ENCODE measurements at places on chromosomes 2 and 18.

DNA sequence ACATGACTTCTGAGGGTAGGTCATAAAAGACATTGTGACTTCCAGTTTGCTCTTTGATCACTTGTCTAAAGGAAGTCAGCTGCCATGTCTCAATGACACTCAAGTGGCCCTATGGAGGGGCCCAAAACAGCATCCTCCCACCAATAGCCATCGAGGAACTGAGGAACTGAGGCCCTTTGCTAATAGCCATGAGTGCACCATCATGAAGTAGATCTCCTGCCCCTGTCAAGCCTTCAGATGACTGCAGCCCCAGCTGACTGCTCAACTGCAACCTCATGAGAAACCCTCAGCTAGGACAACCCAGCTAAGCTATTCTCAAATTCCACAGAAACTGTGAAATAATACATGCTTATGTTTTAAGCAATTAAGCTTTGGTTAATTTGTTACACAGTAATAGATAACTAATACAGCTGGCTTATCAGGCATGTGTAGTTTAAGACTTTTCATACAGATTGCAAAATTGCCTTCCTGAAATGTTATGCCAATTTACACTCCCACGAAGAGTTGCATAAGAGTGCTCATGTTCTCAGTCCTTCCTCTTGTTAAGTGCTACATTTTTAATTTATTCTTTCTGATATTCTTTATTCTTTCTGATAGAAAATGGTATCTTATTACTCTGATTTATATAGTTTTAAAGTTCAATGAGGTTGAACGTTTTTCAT lies 105.6 kb upstream of the NDUFV2 start:
- H3K36me3 ChIP-seq, result no peaks in the 10 kb centered on the region
- peaks cover 20% of the 10 kb centered on the region for H3K27me3 ChIP-seq
- H3K4me3 ChIP-seq, result no peak overlapping the region
- H3K27ac ChIP-seq, result no peak overlapping the region
- DNase-seq, result no peak
- H3K4me1 ChIP-seq, result peaks cover 8% of the 10 kb centered on the region

- H3K27me3 ChIP-seq, result no peaks in the 10 kb centered on the region
- H3K4me1 ChIP-seq, result no peaks in the 10 kb centered on the region
- no peaks in the 10 kb centered on the region for H3K36me3 ChIP-seq
- H3K27ac ChIP-seq, result no peak overlapping the region
These were observed 127.5 kb downstream of the NCK2 start for GRCh38 chr2:105872142-105872728.

GRCh38 chr18:3379685-3380084 lies 70.3 kb upstream of the TGIF1 start:
- no peak overlapping the region for H3K4me3 ChIP-seq
- H3K27ac ChIP-seq, result no peak overlapping the region
- no peaks in the 10 kb centered on the region for H3K27me3 ChIP-seq
- H3K4me1 ChIP-seq, result no peaks in the 10 kb centered on the region

GRCh38 chr2:211545582-211545981 lies 989.2 kb downstream of the CPS1 start:
- no peak for DNase-seq

DNA sequence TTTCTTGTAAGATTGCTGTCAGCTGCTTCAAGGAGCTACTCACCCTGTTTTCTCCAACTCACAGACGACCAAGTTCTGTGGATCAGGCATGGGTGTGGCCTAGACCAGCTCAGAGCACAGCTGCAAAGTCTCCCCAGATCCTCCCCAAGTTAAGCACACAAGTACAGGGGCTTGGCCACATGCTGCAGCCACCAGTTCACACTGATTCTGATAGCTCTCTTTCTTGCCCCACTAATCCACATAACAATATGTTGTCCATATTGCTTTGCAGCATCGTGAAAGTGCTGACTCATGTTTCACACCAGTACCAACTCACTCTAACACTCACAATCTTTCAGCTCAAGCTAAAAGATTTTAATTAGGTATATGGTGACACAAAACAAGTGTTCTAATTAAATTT lies 437.0 kb downstream of the PARD3B start:
- H3K4me1 ChIP-seq, result no peaks in the 10 kb centered on the region
- no peak overlapping the region for H3K27ac ChIP-seq
- H3K4me3 ChIP-seq, result no peak overlapping the region
- no peaks in the 10 kb centered on the region for H3K27me3 ChIP-seq

- no peak for DNase-seq
- peaks cover 15% of the 10 kb centered on the region for H3K4me1 ChIP-seq
- H3K27me3 ChIP-seq, result no peaks in the 10 kb centered on the region
- no peaks in the 10 kb centered on the region for H3K36me3 ChIP-seq
These were observed 1.5 kb upstream of the PCBP1 start for GRCh38 chr2:70085711-70086277.

GRCh38 chr2:82959727-82960126 lies 1499.4 kb downstream of the SUCLG1 start:
- H3K4me1 ChIP-seq, result no peaks in the 10 kb centered on the region
- no peak overlapping the region for H3K4me3 ChIP-seq
- H3K27me3 ChIP-seq, result no peaks in the 10 kb centered on the region
- no peak overlapping the region for H3K27ac ChIP-seq

- no peak overlapping the region for H3K4me3 ChIP-seq
- DNase-seq, result no peak
- no peaks in the 10 kb centered on the region for H3K27me3 ChIP-seq
- no peaks in the 10 kb centered on the region for H3K4me1 ChIP-seq
- H3K27ac ChIP-seq, result no peak overlapping the region
These were observed 511.9 kb upstream of the TNP1 start for GRCh38 chr2:217371781-217372213.

- H3K4me1 ChIP-seq, result no peaks in the 10 kb centered on the region
- no peak for DNase-seq
- H3K4me3 ChIP-seq, result no peak overlapping the region
- peaks cover 43% of the 10 kb centered on the region for H3K27me3 ChIP-seq
These were observed 159.5 kb upstream of the ZNF516 start for GRCh38 chr18:76654577-76654976.

GRCh38 chr2:108971661-108972566 lies 17.1 kb downstream of the EDAR start:
- H3K4me1 ChIP-seq, result no peaks in the 10 kb centered on the region
- H3K4me3 ChIP-seq, result no peak overlapping the region

DNA sequence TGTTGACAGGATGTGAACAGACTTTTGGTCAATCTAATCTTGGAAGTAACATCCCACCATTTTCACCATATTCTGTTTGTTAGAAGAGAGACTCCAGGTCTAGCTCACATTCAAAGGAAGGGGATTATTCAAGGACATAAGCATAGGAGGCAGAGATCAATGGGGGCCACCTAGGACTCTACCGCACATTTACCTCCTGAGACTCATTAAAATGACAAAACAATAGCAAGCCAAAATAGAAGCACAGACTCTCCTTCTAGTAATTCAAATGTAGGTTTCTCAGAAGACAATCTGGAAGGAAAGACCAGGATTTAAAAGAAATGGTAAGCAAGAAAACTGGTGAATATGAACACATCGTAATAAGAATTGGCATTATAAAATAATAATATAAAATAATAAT lies 156.4 kb upstream of the KYNU start:
- no peak for DNase-seq
- no peaks in the 10 kb centered on the region for H3K36me3 ChIP-seq
- H3K4me1 ChIP-seq, result no peaks in the 10 kb centered on the region
- H3K27me3 ChIP-seq, result no peaks in the 10 kb centered on the region
- H3K4me3 ChIP-seq, result no peak overlapping the region

DNA sequence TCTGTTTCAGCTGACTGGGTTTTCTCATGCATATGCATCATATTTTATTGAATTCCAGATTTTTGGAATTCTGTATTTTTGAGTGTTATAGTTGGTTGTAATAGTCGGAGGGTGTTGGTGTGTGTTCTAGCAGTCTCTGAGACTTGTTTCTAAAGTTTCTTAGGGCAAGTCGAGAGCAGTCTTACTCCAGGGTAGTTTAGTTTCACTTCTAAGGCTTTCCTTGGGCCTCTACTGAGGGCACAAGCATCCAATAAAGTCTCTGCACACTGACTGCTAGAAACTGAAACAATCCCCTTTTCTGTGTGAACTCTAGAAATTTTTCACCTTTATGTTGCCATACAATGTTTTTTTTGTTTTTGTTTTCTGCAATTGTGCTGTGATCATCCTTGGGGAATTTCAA lies 663.7 kb upstream of the LRATD1 start:
- H3K4me1 ChIP-seq, result no peaks in the 10 kb centered on the region
- no peak overlapping the region for H3K27ac ChIP-seq
- no peak overlapping the region for H3K4me3 ChIP-seq
- DNase-seq, result no peak
- H3K36me3 ChIP-seq, result no peaks in the 10 kb centered on the region

DNA sequence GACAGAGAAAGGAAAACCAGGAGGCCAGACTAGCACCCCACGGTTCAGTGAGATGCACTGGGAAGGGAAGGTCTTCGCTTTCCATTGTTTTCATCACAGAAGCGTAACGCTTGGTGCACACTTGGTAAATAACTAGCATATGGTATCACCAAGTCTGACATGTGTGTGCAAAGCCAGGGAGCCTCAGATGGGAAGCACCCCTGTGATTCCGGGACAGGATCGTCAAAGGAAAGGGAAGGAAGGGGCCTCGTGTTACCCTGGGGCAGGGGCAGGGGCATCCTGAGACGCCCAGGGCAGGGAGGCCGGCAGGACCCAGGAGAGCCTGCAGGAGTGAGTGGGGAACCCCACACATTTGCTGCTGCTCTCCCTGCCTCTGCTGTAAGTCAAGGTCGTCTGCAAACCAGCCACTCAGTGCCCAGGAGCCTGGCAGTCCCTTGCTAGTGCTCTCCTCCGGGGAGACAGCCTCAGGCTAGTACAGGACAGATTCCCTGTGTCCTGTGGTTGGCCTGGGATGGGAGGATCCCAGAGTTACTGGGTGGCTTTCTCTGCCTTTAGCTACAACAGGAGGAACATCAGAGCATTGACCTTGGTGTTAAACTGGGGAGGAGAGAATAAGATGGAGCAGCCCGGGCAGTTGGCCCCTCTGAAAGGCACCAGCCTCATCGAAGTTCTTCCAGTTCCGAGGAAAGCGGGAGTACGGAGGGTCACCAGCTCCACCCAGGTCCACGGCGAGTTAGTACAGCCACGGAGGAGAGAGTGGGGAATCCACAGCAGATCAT lies 192.5 kb downstream of the NDUFA10 start:
- H3K36me3 ChIP-seq, result no peaks in the 10 kb centered on the region
- H3K4me1 ChIP-seq, result no peaks in the 10 kb centered on the region
- H3K27me3 ChIP-seq, result peaks cover 6% of the 10 kb centered on the region
- no peak for DNase-seq

GRCh38 chr2:59779571-59779970 lies 773.9 kb downstream of the BCL11A start:
- H3K4me3 ChIP-seq, result no peak overlapping the region
- DNase-seq, result no peak
- no peaks in the 10 kb centered on the region for H3K36me3 ChIP-seq
- H3K27me3 ChIP-seq, result no peaks in the 10 kb centered on the region
- H3K4me1 ChIP-seq, result no peaks in the 10 kb centered on the region

GRCh38 chr2:38584881-38585280 lies 17.8 kb downstream of the HNRNPLL start:
- no peaks in the 10 kb centered on the region for H3K27me3 ChIP-seq
- peaks cover 7% of the 10 kb centered on the region for H3K4me1 ChIP-seq
- H3K4me3 ChIP-seq, result no peak overlapping the region

- no peak for DNase-seq
- no peaks in the 10 kb centered on the region for H3K27me3 ChIP-seq
- no peak overlapping the region for H3K4me3 ChIP-seq
- no peaks in the 10 kb centered on the region for H3K36me3 ChIP-seq
- no peaks in the 10 kb centered on the region for H3K4me1 ChIP-seq
- H3K27ac ChIP-seq, result no peak overlapping the region
These were observed 609.0 kb downstream of the IRS1 start for GRCh38 chr2:226190479-226191252.

DNA sequence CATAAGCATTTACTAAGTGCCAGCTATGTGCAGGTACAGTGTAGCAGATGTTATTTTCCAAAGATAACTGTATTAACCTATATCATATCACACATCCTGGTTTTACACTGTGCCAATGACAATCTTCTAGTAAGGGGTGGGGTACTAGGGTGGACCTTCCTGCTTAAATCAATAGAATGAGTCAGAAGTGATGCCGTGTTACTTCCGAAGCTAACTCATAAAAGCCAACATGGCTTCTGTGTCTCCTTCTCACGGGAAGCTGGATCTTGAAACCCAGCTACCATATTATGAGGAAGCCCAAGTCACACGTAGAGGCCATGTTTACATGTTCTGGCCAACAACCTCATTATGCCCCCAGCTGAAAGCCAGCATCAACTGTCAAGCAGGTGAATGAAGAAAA lies 59.1 kb downstream of the MRPL33 start:
- no peak overlapping the region for H3K4me3 ChIP-seq
- no peak overlapping the region for H3K27ac ChIP-seq
- no peaks in the 10 kb centered on the region for H3K36me3 ChIP-seq
- DNase-seq, result no peak
- H3K27me3 ChIP-seq, result no peaks in the 10 kb centered on the region

GRCh38 chr2:179512281-179513035 lies 247.8 kb upstream of the SESTD1 start:
- H3K27me3 ChIP-seq, result no peaks in the 10 kb centered on the region
- H3K4me1 ChIP-seq, result no peaks in the 10 kb centered on the region
- no peaks in the 10 kb centered on the region for H3K36me3 ChIP-seq
- H3K4me3 ChIP-seq, result no peak overlapping the region
- no peak overlapping the region for H3K27ac ChIP-seq
- DNase-seq, result no peak

DNA sequence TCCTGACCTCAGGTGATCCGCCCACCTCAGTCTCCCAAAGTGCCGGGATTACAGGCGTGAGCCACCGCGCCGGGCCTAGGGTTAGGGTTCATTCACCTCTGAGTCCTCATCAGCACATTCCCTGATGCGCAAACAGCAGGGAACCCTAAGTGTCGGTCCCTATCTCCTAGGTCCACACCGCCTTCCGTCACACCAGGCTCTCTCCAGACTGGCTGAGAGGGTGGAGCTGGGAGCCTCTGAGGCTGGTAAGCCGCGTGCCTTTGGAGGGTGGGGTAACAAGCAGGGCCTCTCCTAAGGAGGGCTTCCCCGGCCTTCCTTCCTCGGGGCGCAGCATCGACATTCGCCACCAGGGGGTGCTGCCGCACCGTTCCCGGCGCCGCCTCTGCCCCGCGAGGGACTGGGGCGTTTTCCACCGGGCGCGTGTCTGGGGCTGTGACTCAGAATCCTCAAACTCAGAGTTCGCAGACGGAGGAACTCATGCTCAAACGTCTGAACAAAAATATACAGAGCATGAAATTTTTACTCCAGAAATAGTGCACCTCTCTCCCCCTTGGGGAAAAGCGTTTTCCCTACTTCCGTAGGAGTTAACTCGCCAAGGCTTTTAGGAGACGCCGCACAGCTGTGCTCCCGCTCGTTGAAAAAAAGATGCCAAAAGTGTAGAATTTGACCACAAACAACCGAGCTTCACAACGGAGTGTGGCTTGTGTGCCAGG lies 63.9 kb upstream of the ASAP2 start:
- peak; percentile 98 for DNase-seq
- H3K4me1 ChIP-seq, result peaks cover 16% of the 10 kb centered on the region
- H3K27me3 ChIP-seq, result no peaks in the 10 kb centered on the region
- H3K36me3 ChIP-seq, result no peaks in the 10 kb centered on the region

Data from left lung (tissue), 14 donors.